ENCODE measurements at places on chromosomes 5 and 9.

GRCh38 chr9:134571326-134571931, 70.2 kb upstream of the COL5A1 start:
- DNase-seq = no peak

- DNase-seq = no peak
Observed at GRCh38 chr5:67160985-67161384, 35.6 kb downstream of the CD180 start.

DNA sequence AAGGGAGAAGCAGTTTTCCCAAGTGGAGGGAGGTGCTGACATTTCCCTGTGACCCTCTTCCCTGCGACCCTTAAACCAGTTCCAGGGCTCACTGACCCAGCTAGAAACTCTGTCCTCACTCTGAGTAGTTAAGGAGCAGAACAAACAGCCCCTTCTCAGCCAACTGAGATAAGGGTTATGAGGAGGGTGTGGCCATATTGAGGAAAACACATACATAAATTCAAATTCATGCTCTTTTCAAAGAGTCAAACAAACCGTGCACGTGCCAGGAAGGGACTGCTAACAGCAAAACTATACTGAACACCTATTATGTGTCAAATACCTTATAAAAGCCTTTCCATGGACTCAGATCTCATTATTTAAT, 4.9 kb upstream of the AKNA start:
- no peak for DNase-seq

- DNase-seq = no peak
Observed at GRCh38 chr5:128483738-128484137, 54.3 kb downstream of the FBN2 start.

- no peak for DNase-seq
Observed at GRCh38 chr9:77876590-77876989, 155.0 kb downstream of the GNAQ start.

GRCh38 chr5:83341815-83342334, 129.7 kb upstream of the VCAN start:
- DNase-seq = no peak

DNA sequence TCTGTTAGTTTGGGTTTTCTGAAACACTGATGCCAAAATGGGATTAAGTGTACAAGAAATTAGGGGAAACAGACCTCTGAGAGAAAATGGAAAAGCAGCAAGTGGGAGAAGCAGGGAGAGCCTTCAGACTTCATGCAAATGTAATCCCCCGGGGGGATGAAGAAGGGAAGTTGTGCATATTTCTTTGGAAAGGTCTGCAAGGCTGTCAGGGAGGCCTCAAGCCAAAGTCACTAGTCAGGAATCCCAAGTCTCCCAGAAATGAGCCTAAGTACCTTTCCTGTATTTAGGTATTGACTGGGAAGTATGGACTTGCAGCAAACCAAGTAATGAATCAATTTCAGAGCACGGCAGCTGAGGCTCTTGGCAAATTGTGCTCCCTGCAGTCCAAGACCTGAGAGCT, 2.2 kb downstream of the FTMT start:
- DNase-seq = no peak

DNA sequence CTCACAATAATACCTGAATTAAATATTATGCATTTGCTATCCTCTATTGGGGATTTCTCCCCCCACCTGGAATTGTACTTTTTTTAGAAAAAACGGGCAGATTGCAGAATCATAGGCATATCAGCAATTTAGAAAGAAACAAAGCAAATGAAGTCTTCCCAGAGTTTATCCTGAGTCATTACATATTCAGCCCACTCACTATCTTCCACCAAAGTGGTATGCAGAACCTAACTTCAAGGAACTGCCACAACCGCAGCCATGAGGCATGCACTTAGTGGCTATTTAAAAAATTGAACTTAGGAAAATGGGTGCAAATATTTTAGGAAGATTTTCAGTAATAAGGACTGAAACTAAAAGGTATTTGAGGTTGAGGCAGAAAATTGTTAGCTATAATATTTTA, 48.6 kb downstream of the UBAP1 start:
- DNase-seq = no peak

DNA sequence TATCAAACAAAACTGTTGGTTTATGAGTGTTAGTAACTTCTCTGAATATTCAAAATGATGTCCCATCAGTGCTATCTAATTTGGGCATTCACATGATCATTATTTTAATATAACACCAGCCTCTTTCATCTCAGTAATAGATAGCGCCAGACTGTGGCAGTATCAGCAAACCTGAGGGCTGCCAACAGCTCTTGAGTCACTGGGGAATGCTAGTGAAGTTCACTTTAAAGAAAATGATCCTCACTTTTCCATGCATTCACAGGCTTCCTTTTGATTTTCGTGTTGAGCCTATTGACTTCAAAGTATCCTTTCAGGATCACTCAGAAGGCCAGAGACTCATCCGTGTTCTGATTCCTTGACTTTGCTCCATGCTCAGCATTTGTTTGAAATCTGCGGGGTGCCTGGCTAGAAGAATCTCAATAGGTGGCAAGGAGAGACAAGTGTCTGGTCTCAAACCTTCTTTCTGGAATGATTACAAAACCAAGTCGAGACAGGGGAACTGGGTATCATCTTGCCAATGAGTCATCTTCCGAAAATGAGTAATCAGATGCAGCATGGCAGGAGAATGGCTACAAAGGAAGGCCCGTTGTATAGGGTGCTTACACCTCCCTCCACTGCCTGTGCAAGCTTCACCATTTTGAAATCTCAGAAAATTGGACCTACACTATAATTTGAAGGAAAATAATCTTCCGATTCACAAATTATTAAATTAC, 509.1 kb downstream of the RASEF start:
- DNase-seq = no peak

DNA sequence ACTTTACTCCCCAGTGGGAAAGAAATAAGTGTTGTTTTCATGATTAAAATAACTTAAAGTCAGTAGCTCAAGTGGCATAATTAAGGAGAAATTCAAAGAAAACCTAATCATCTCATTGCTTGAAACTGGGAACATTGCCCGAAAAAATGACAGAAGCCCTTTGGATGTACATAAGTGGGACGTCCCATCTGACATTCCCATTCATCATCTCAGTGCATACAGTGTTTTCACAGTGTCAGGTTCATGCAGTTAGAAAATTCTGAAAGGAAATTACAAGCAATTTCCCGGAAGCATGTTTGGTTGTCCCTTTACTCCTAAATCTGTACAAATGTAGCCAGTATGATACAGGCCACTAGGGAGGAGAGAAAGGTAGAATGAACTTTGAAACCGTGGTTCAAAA, 95.6 kb downstream of the ADAMTS16 start:
- DNase-seq = no peak

- DNase-seq = no peak
Observed at GRCh38 chr9:87670572-87671264, 55.2 kb upstream of the CTSL start.

DNA sequence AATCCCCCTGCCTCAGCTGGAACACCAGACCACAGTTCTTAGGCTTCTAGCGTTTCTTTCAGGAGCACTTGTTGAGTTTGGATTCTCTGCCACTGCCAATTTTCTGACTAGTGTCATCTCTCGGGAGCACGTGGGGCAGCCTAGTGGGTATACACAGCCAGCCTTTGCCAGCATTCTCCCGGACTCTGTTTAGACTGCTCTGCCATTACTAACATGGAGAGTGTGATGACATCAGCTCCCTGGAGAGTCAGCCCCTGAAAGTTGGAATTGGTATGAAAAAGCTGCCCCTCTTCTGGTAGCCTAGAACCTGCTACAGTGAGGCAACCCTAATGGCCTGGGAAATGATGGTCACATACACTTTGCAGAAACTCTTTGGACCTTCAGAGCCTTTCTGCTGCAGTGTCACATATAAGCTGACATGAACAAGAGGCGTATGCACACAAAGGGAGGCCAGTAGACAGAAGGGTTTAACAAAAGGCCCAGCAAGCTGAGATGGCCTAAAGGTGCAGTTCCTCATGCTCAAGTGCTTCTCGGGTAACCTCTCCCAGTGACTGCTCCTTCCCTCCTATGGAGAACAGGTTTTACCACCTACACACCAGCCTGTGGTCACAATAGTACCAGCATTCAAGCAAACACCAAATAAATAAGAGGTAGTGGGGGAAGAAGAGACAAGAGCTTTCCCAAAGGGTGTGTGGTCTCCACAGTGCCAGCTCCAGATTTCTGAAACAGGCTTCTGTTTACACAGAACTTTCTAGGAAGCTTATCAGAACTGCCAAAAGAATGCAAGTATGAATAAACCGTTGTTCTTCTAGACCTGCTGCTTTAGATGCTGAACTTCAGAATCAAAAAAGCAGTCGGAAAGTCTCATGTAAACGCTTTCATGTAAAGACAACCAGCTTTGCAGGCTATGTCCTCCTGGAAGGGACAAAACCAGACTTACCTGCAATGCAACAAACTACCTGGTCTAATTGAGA, 16.5 kb downstream of the SPACA9 start:
- no peak for DNase-seq

GRCh38 chr9:105457560-105458294, 9.9 kb downstream of the FSD1L start:
- DNase-seq = no peak

- no peak for DNase-seq
Observed at GRCh38 chr9:128371630-128372117, 500 bp downstream of the URM1 start.

DNA sequence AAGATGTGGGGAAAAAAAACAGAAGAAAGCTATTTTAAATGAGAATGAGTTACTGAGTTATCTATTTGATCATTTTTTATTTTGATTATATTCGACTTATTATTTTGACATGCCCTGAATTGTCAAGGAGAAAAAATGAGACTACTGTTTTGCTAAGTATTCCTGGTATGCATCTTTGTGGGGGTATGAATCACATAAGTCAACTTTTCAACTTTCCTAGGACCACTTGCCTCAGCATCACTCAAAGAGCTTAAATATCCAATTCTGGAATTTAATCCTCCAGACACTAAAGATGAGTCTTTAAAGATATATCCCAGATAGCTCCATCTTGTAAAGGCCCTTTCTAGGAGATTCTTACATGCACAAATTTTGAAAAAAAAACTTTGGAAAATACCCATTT, 17.4 kb upstream of the SPDL1 start:
- DNase-seq = no peak

DNA sequence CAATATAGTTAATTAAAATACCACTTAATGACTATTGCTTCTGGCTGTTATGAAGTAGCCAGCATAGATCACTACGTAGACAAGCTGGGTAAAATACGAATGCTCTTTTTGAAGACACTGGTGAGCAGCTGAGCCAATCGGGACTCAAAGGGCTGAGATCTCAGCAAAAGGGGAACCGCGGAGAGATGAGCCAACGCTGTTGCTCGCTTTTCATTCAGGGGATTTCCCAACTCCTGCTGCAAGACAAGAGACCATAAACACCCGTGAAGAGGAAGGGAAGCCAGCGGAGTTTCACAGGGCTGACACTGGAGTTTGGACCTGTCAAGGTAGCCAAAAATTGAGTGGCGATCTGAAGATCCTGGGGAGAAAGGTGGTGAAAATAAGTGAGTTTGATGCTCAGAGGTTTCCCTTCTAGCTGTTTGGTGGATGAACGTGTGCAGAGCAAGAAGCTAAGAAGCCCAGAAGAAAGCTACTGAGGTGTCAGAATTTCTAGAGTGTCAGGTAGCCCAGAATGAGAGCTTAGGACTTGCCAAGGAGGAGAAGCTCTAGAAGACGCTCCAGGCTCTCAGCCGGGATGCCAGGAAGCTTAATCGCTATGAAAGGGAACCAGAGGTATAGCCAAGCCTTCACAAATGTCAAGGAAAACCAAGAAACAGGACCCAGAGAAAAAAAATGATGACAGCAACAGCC, 79.6 kb upstream of the RNU6ATAC start:
- no peak for DNase-seq

- peak; percentile 41 for DNase-seq
Observed at GRCh38 chr5:7927466-7928375, 58.8 kb downstream of the MTRR start.

GRCh38 chr5:109601736-109602135, 88.0 kb upstream of the MAN2A1 start:
- DNase-seq = no peak

DNA sequence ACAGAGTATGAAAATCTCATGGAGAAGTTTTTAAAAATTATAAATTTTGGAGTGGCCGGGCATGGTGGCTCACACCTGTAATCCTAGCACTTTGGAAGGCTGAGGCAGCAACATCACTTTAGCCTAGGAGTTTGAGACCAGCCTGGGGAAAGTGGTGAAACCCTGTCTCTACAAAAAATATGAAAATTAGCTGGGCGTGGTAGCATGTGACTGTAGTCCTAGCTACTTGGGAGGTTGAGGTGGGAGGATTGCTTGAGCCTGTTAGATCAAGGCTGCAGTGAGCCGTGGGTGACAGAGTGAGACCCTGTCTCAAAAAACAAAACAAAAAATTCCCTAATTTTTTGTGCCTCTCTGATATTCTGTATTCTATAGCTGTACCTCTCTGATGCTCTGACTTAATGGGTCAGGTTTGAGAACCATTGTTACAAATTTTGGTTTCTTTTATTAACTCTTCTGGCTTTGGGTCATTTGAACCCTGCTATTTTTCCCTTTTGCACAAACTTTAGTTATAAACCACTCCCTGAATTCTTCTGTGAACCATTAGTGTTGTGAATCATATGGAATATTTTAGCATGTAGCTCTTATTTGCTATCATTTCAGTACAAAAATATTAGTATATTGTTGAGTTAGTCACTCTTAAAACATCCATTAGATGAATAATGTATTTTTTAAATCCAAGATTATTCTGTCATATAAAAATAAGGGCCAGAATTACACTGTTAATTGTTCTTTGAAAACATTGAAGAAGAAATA, 51.0 kb downstream of the FER start:
- no peak for DNase-seq

DNA sequence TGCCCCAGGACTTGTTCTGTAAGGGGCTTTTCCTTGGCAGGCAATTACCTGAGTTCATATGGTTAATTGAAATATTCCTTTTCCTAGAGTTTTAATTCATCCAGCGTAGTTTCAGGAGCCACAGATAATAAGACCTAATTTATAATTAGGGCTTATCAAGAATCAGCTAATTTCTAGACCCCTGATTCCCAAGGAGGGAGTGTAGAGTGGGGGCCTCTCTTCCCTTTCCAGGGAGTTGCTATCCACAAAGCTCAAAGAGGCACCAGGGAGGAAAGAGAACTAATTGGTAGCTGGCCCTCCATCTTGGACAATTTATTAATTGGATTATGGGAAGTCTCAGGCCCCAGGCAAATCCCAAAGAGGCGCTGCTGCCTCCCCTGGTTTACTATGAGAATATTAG, 75.8 kb upstream of the ZNF618 start:
- DNase-seq = no peak
